HuH-7 (cell line): ENCODE measurements at places on chromosomes 11 and 22.

- DNase-seq, result no peak
These were observed 158.4 kb downstream of the ETS1 start for GRCh38 chr11:128428935-128429334.

DNA sequence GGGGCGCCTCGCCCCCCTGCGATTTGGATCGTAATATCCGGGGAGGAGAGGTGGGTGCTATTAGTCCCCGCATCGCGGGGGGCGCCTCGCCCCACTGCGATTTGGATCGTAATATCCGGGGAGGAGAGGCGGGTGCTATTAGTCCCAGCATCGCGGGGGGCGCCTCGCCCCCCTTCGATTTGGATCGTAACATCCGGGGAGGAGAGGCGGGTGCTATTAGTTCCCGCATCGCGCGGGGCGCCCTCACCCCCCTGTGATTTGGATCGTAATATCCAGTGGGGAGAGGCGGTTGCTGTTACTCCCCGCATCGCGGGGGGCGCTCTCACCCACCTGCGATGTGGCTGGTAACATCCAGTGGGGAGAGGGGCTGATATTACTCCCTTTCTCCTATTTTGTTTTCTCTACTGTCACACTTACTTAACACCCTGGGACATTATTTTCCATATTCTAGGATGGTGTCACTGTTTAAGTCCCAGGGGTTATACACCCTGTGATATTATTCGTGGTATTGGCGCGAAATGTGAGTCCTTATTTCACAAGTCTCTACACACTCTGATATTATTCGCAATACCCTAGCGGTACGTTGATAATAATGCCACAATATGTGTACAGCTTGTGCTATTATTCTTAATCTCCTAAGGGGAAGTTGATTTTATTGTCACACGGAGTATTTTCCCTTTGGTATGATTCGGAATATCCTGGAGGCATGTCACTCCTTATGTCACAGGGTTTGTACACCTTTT is 57.8 kb upstream of the ALDH3B2 start:
- DNase-seq, result no peak

GRCh38 chr22:17303441-17303839 is 65.8 kb upstream of the CECR2 start:
- DNase-seq, result no peak

GRCh38 chr11:124483422-124483821 is 37.9 kb upstream of the OR8B8 start:
- DNase-seq, result no peak

GRCh38 chr11:110513846-110514437 is 84.2 kb downstream of the FDX1 start:
- no peak for DNase-seq

DNA sequence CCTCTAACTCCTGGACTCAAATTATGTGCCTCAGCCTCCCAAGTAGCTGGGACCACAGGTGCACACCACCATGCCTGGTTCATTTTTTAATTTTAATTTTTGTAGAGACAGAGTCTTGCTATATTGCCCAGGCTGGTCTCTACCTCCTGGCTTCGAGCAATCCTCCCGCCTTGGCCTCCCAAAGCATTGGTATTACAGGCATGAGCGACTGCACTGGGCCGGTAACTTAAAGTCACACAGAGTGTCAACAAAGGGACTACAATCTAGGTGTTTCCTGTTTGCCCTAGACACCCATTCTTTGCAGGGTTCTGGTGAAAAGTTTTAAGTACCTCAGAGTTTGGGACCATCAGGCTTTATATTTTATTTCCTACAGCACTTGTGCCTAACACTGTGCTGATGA is 8.4 kb downstream of the UVRAG start:
- DNase-seq, result no peak

DNA sequence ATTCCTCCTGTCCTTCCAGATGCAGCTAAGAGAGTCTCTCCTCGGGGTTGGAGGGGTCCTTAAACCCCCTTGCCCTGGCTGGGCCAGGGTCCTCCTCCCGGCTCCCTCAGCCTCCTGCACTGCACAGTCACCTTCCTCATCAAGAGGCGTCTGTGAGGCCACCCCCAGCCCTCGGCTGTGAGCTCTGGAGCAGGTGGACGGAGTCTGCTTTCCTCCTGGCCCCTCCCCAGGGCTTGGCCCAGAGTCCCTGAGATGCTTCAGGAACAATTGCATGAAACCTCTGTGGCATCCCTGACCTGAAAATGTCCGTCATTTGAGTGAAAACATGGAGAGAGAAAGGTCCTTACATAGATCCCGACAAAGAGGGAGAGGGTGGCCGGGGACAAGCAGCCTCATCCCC is 6.7 kb upstream of the FGF3 start:
- no peak for DNase-seq
